Activated T-cell treated with anti-CD3 and anti-CD28 coated beads for 1 hour (primary cell): ENCODE measurements at places on chromosomes 2 and 18.

- no peak for DNase-seq
Observed at GRCh38 chr2:127330753-127331152, 36.8 kb upstream of the ERCC3 start.

DNA sequence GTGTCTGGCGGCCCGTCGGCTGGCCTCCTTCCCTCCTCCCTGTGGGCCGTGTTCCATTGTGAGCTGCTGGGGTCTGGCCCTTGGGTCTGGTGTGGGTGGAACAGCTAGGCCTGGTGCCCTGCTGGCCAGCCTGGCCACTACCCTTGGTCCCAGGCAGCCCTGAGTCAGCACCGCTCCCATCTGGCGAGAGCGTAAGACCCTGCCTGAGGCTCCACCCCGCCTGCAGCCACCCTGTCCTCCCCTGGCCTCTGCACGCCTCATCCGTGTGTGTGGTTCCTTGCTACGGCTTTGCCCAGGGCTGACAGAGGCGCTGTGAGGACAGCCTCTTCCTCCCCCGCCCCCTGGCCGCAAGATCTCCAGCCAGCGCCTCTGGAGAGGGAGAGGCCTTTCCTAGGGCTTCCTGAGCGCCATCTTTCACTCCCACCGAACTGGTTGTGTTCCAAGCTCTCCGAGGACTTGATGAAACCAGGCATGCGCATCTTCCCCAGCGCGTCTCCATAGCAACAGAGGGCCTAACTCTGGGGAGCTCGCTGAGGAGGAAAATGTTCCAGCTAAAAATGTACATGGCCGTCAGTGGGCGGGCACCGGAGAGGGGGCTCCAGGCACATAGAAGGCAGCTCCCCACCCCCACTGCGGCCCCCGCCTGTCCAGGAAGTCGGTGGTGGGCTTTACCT, 83.0 kb downstream of the STPG4 start:
- DNase-seq, result no peak

GRCh38 chr2:96546321-96546720, 9.8 kb downstream of the ARID5A start:
- no peak for DNase-seq

- DNase-seq, result no peak
Observed at GRCh38 chr2:71477231-71477691, 23.9 kb downstream of the DYSF start.

- DNase-seq, result no peak
Observed at GRCh38 chr2:210188190-210188589, 17.0 kb upstream of the KANSL1L start.

- DNase-seq, result no peak
Observed at GRCh38 chr2:9160732-9161131, 45.9 kb upstream of the ASAP2 start.

DNA sequence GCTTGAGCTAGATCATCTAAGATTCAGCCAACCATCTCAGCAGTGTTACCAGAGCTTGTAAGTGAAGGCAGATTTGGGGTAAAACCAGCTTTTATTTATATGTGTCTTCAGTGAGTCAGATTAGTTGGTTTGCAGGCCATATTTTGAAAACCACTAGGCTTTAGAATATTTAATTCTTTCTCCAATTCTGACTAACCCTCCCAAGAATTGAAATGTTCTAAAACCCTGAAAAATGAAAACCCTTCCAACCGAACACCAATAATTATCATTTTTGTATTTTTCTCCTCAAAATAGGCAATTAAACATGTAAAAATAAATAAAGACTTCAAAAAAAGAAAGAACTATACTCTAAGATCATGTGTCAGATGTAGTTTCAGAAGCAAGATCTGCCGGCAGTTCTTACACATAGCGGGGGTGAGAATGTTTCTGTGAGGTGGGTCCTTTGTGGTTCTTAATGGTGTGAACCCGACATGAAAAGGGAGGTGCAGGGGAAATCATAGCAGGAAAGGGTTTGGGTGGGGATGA, 14.2 kb downstream of the PLEK start:
- no peak for DNase-seq

GRCh38 chr2:229425598-229425997, 154.5 kb upstream of the PID1 start:
- no peak for DNase-seq

- peak; percentile 3 for DNase-seq
Observed at GRCh38 chr2:100818606-100819369, 1.2 kb upstream of the NPAS2 start.

DNA sequence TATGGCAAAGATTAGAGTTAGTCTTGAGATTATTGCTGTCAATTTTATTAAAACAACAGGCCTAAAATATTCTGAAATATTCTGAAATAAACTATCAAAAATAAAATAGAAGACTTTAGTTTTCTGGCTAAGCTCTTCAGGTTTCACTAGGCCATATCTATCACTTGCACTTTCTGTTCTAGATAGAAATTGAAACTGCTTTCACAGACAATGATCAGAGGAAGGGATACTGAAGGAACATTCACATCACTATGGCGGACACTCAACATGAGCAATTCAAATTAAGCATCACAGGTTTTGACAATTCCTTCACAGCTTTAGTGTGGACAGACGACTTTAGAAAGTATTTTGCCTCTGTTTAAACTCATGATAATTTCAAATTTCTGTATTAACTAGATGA, 586.4 kb upstream of the REG3G start:
- DNase-seq, result no peak

GRCh38 chr2:217086718-217087117, 226.9 kb upstream of the TNP1 start:
- no peak for DNase-seq

GRCh38 chr18:5626130-5626880, 82.5 kb upstream of the EPB41L3 start:
- DNase-seq, result no peak

DNA sequence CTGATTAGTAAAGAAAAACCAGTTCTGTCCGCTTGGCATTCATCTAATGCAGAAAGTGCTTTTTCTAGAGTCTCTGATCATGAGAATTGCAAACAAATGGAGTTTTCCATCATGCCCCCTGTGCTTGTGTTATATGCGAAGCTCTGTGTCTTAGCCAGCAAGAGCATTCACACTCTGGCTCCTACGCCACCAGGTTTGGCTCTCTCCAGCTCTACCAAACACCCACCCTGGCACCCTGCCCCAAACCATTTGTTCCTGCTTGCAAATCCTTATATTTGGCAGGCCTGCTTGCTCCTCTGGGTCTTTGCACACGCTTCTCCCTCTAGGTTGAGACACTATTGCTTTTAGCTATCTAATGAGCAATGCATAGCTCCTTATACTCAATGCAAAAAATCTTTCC, 204.1 kb upstream of the CYRIA start:
- no peak for DNase-seq

GRCh38 chr2:169361706-169362117, 622 bp downstream of the LRP2 start:
- no peak for DNase-seq

DNA sequence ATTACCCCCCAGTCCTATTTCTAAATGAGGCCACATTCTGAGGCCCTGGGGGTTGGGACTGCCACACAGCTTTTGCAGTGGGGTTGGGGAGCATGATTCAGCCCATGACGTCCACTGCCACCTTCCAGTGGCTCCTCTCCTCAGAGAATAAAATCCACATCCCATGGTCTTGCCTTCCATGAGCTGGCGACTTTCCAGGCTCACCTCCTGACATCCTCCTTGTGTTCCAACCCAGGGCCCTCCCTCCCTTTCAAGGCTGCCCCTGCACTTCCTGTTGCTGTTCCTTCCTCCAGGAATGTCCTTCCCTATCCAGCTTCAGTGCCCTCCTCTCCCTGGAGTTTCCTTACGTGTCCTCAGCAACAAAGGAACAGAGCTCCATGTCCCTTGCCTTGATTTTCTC, 187.3 kb upstream of the ID2 start:
- no peak for DNase-seq

- no peak for DNase-seq
Observed at GRCh38 chr18:30381826-30382225, 660.7 kb downstream of the DSC3 start.

- DNase-seq, result no peak
Observed at GRCh38 chr2:178385595-178386148, 65.3 kb downstream of the PRKRA start.

GRCh38 chr2:175836361-175836760, 165.7 kb downstream of the LNPK start:
- no peak for DNase-seq

DNA sequence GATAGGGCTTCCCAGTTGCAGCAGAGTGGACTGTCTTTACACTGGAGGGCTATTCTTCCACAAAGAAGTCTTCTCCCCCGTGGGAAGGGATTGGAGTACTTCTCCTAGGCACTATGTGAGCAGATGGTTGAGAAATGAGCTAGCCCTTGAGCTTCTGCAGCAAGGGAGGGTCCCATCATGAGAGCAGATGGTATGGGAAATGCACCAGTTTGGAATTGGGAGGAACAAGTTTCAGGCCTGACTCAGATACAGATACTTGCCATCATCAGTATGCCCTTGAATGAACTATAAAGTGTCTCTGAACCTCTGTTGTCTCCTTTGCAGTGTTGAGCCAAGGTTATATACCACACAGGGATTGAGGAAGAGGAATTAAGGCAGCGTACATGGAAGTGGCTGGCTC, 757.4 kb downstream of the RNF144A start:
- DNase-seq, result no peak

DNA sequence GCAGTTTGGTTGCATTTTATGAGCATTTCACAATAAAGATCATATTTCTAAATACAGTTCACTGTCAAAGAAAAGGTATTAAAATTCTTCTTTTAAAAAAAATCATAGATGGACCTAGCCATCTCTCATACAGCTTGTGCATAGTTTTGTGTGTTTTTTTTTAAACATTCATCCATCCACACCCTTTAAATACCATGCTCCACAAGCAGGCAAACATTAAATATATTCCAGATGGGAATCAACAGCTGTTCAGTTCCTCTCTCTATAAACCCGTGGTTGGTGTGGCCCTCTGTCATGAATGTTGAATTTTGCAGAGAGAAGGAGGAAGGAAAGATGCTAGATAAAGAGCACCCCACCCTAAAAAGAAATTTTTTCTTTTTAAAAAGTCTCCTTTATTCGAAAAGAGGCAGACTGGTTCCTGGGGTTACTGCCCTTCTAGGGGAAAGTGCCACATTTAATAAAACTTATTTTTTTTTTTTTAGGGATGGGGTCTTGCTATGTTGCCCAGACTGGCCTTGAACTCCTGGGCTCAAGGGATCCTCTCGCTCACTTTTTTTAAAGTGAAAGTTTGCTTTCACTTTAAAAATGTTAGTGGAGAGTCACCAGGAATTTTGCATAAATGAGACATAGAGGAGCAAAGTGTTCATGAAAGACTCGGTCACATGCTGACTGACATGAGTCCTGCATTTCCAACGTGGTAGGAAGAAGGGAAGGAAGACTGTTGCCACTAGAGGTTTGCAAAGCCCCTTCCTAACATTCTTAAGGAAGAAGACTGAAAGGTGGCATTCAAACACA, 73.9 kb upstream of the LMAN1 start:
- DNase-seq, result no peak

DNA sequence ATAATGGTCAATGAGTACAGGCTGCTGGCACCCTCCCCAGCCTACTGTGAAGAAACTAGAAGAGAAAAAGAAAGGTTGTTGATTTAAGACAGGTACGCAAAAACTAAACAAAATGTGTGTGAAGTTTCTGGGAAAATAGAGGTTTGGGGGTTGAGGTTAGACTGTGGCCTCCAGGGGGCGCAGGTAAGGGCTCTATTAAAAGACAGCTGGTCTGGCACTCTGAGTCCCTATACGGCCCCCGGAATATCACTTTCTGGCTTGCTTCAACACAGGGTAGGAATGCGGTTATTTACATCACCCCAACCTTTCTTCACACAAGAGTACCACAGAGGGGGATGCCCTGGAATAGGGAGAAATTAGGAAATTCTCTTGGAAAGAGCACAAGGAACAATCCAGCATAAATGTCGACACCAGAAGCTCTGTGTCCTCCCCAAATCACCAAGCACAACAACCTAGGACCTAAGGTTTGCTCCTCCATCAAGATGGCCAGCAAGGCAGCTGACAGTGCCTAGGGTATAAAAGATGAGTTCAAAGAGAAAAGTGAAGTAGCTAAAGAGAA, 480.8 kb upstream of the KLHL29 start:
- no peak for DNase-seq

- peak; percentile 43 for DNase-seq
Observed at GRCh38 chr2:231648579-231649174, 56.0 kb downstream of the TEX44 start.

DNA sequence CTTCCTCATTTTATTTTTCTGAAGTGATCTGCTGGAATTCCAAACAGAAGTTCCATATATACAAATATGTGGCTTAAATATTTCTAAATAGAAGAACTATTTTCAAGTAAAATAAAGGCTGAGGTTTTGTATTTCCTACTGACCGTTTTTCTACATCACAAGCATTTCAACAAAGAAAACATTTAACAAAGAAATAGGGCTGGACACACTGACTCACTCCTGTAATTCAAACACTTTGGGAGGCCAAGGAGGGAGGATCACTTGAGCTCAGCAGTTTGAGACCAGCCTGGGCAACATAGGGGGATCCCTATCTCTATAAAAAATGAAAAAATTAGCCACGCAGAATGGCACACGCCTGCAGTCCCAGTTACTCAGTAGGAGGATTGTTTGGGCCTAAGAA, 44.6 kb downstream of the TANK start:
- no peak for DNase-seq

GRCh38 chr18:62621546-62621945, 93.8 kb upstream of the PHLPP1 start:
- no peak for DNase-seq

DNA sequence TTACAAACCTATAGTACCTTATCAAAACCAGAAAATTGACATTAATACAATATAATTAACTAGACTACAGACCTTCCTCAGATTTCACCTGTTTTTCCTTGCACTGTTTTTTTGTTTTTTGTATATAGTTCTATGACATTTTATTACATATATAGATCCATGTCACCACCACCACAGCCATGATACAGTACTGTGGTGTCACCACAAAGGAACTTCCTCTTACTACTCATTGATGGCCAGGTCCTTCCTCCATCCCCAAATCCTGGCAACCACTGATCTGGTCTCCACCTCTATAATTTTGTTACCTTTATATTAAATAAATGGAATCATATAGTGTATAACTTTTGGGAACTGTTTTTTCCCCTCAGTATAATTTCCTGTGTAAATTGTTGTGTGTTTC, 19.4 kb upstream of the ATP6V1B1 start:
- DNase-seq, result no peak

- no peak for DNase-seq
Observed at GRCh38 chr2:17030047-17030446, 364.4 kb upstream of the CYRIA start.
